CD4-positive, alpha-beta T cell treated with Interferon alpha-2 for 1 hour (primary cell): ENCODE measurements at places on chromosomes 5 and 9.

DNA sequence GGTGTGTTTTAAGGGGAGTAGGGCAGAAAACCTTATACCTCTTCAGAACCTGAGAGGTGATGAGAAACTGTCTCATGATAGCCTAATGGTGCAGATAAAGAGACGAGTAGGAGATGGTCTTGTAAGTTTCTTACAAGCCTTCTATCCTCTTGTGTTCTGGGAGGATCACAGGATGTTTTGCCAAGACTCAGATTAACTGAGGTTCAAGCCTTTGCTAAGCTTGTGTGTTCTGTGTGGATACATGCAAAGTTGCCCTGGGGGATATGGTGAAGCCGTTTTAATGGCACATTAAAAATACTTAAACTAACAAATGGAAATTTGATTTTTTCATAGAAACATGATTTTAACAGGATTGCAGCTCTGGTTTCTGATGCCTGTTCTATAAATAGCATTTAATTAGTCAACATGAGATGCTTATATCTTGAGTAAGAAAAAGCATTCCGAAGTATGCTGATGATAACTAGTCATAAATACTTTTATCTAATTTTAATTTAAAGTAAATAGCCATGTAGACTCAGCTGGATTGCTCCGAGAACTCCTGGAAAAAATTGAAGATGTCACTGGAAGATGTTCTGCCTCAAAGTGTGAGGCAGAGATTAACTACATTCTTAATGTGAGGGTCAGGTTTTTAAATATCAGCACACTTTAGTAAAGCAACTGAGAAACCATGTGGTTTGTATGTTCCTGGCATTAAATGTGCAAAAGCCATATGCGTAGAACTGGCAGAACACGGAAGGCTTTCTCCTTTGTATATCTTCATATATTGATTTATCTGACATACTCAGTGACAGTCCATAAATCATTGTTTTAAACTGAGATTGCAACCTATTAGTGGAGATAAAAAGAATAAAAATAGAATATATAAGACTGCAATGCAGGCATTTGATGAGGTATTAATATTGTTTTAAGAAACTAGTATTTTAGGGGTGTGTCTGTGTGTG, 53.7 kb downstream of the IPO11 start:
- DNase-seq, result no peak

- DNase-seq, result no peak
Measured at GRCh38 chr5:2466966-2467365, 284.5 kb downstream of the IRX2 start.

GRCh38 chr5:19928562-19929421, 59.2 kb downstream of the CDH18 start:
- DNase-seq, result no peak

- no peak for DNase-seq
Measured at GRCh38 chr9:104772714-104773510, 9.0 kb downstream of the NIPSNAP3B start.

DNA sequence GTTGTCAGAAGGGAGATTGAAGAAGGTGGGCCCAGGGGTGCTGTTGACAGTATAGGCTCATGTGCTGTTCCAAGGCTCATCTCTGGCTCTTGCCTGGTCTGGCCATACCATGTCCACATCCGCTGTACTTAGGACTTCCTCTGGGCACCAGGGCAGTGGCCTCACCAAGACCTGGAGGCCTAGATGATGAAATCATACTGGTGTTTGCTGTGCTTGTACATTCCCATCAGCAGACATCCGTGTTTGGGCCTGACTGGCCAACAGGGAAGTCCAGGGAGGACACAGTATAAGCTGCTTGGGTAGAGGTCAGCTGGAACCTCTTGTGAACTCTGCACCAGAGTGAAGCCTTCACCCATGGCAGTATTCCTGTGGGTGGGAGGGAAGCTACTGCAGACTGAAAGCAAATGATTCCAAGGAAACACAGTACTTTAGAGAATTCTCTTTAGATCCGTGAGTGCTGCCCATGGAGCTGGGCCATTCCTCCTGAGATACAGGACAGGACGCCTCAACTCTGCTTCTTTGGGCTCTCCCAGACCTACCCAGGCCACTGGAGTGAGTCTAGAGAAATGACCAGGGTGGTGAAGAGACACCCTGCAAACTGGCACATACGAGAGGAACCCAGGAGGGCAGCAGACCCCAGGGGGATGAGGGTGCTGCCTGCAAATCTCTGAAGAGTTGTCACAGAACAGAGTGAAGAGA, 22.5 kb downstream of the POLR1E start:
- no peak for DNase-seq

GRCh38 chr5:139708877-139709581, 60.9 kb downstream of the CXXC5 start:
- DNase-seq, result no peak

DNA sequence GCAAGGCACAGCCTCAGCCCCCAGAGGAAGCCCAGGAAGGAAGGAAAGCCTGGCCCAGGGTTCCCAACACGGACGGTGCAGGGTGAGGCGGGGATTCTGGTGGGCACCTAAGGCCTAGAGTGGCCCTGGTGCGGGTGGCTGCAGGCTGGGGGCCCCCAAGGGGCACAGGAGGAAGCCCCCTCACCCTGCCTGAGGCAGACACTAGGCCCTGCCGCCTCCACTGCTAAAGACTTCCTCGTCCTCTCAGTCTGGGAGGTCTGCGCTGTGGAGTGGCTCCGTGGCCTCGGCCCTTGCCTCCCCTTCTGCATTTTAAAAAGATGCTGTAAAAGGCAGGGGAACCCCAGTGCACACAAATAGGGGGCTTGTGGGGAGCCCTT, 3.4 kb downstream of the SLC9A3 start:
- no peak for DNase-seq

GRCh38 chr5:146607659-146608332, 91.8 kb upstream of the GPR151 start:
- DNase-seq, result no peak

- DNase-seq, result no peak
Measured at GRCh38 chr5:73592551-73592950, 27.0 kb downstream of the UTP15 start.

GRCh38 chr5:149438711-149439132, 59.6 kb upstream of the IL17B start:
- no peak for DNase-seq

DNA sequence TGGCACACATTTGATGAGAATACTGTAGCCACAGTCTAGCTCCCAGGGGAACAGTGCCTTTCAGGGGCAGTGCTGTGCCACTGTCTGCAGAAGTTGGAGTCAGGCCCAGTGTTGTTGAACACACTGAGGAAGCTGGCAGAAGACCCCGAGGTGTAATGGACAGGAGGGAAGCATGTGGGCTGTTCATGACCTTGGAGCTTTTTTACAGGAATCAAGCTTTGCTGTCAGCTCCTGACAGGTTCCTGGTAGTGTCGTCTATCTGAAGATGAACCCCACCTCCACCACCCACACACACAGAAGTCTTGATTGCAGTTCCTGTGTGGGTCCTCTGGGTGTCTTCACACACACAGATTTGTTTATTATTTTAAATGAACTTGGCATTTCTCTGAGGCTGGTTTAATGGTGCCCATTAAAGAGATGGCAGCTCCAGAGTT, 40.3 kb upstream of the TNFAIP8 start:
- DNase-seq, result peak; percentile 84

DNA sequence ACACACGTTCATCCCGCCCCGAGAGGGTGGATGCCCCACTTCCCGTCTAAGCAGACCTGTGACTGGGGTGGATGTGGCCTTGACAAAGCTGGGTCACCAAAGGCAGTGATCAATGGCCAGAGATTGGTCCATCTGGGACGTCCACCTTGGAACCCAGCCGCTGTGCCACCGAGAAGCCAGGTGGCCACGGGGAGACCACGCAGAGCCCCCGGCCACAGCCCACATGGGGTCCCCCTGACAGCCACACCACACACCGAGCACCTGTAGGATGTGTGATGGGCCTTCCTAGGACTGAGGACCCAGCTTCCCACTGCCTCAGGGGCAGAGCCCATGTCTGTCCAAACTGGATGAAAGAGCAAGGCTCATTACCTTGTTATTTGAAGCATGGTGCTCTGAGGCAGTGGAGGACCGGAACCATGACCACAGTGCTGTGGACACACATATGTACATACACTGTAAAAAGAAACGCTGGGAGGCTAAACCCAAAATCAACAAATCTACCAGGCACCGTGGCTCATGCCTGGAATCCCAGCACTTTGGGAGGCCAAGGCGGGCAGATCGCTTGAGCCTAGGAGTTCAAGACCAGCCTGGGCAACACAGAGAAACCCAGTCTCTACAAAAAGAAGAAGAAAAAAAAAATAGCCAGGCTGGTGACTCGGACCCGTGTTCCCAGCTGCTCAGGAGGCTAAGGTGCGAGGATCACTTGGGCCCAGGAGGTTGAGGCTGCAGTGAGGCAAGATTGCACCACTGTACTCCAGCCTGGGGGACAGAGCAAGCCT, 50.1 kb downstream of the MRPL36 start:
- DNase-seq, result no peak

- no peak for DNase-seq
Measured at GRCh38 chr9:131056781-131057506, 39.4 kb upstream of the AIF1L start.

- no peak for DNase-seq
Measured at GRCh38 chr9:114288193-114289091, 34.5 kb upstream of the ORM1 start.

DNA sequence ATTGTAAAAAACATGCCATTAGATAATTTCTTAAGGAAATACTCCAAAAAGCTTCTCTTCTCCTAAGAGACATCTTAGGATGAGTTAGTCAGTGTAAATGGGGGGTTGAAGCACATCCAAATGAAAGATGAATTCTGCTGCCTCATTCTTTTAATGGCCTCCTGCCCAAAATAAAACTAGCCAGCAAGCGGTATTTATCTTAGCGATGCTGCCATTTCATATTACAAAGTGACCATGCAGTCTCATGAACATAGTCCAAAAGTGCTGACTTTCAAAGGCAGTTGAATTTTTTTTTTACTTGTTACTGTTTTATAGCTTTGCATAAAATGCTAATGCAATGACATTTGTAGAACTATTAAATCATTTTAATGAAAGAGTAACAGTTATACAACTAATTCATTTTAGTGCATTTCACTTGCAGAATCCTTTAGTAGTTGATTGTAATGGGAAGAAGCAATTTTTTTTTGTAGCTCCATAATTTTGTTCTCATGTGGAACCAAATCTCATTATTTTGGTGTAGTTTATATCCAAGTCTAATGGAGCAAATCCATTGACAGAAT, 151.5 kb downstream of the CAVIN4 start:
- no peak for DNase-seq

DNA sequence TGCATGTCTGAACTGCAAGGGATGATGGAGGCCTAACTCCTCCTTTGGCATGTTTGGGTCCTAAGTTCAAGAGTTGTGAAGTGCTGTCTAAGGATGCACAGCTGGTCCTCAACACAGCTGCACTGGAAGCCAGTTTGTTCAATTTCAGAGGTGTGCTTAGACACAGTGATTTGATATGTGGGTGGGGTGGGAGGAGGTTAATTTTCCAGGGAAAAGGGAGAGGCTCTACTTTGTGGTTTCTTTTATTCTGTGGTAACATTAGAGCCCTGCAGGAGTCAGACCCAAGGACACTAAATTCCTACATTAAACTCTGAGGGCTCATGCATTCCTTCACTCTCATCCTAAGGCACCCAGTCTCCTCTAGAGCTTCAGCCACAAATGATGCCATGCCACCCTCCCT, 188.4 kb upstream of the MAST4 start:
- DNase-seq, result no peak

GRCh38 chr5:163645421-163646416, 140.3 kb downstream of the MAT2B start:
- no peak for DNase-seq

DNA sequence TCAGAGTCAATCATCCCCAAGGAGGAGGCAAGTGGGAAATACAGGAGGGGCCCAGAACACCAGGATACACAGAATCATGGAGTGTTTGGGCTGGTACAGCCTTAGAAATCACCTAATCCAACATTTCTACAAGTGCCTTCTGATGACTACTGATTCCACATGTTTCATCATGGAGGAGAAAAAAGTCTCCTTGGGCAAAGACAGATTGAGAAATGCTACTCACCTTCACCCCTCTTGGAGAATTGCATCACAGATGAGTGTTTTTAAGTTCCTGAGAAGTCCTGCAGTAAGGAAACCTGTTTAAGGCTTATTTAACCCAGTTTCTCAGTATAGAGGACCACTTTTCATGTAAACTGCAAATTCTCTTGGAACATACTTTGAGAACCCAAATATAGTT, 2.2 kb upstream of the SLIT3 start:
- no peak for DNase-seq

- DNase-seq, result no peak
Measured at GRCh38 chr9:78707481-78707991, 410.6 kb downstream of the PSAT1 start.

- DNase-seq, result no peak
Measured at GRCh38 chr5:5209089-5209488, 69.0 kb downstream of the ADAMTS16 start.

DNA sequence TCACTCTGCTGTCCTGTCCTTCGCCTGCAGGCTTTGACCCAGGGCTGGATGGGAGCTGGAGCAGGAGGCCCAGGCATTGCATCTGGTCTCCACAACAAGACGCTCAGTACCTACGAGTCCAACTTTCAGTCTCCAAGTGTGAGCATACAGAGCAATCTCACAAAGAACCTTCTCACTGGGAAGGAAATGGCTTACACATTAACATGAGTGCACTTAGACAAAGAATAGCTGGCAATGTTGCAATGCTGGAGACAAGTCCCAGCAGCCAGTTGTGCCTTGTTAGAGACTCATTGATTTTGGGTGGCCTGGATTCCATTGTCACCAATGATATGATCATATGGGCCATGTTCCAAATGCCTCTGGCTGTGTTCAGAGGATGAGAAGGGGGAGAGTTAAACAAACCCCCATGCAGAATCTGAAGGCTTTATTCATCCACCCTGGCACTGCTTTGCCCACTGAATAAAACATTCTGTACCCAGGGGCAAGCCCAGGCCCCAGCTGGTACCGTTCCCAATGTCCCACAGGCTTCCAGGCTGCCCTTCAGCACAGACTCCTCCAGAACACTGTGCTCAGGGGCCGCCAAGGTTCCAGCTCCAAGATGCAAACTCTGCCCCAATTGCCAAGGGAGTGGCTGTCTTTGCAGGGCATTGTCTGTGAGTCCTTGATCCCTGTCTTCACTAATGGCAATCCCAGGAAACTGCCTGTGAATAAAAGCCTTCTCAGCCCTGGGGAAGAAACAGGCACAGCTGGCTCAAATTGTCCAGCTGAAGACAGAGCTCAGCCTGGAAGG, 185.5 kb downstream of the HSD17B3 start:
- no peak for DNase-seq

GRCh38 chr5:1967736-1968135, 85.0 kb upstream of the IRX4 start:
- no peak for DNase-seq

- DNase-seq, result no peak
Measured at GRCh38 chr5:143352691-143353090, 50.8 kb downstream of the NR3C1 start.

GRCh38 chr9:100167915-100168654, 69.0 kb downstream of the INVS start:
- DNase-seq, result no peak

- no peak for DNase-seq
Measured at GRCh38 chr5:148913985-148914431, 87.6 kb downstream of the ADRB2 start.

DNA sequence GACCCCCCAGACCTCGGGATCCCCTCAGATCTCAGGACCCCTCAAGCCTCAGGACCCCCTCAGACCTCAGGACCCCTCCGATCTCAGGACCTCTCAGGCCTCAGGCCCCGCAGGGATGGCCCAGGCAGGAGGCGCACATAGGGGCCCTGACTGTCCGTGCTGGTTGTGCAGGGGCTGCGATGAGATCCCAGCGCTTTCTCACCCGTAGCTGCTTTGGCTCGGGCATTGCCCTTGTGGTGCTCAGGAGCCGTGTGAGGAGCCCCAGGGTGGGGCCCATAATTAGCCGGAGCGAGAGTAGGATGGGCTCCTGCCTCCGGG, 680 bp upstream of the LPCAT1 start:
- no peak for DNase-seq
